ENCODE measurements at places on chromosomes 3 and 15.

DNA sequence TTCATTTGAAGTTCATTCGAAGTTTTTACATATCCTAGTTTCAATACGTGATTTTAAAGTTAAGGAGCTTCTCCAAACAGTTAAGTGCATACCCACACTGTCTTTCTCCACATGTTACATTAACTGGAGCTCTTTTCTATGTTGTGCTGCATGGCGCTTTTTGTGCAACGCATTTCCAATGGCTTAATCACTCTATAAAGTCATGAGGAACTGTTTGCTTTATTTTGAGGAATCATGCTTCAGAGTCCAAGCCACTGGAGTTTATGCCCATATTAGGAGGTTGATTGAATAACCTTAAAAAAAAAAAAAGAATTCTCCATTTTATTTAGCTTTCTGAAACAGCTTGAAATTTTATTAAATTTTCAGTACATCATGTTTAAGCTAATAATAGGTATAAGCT lies 109.4 kb upstream of the MBNL1 start:
- no peak for DNase-seq

DNA sequence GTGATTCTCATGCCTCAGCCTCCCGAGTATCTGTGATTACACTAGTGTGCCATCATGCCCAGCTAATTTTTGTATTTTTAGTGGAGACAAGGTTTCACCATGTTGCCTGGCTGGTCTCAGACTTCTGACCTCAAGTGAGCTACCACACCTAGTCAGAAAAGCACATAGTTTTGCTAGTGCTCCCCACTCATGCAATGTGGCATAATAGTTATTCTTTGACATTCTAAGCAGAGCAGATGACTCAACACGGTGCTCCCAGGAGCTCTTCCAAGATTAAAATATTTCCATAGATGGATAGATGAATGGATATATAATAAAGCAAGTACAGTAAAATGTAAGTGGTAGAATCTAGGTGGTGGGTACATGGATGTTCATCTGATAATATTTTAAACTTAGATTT lies 53.1 kb upstream of the GK5 start:
- no peak for DNase-seq

GRCh38 chr15:98813951-98814350 lies 165.6 kb downstream of the IGF1R start:
- DNase-seq = no peak

- no peak for DNase-seq
Observed at GRCh38 chr3:104750581-104750980, 616.1 kb upstream of the ALCAM start.

DNA sequence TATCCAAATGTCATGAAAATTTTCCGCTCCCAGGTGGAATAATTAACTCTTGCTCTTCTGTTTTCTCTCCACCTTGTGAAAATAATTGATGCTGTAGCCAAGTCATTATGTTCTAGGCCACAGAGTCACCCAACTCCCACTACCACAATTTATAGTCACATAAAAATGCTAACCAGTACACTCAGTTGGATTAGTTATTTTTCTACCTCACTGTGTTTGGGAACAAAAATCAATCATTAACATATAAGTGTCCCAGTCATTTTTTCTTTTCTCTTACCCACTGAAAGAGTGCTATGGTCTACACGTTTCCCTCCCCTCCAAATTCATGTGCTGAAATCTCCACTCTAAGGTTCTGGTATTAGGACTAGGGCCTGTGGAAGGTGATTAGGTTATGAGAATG lies 255.6 kb upstream of the LMCD1 start:
- DNase-seq = no peak

DNA sequence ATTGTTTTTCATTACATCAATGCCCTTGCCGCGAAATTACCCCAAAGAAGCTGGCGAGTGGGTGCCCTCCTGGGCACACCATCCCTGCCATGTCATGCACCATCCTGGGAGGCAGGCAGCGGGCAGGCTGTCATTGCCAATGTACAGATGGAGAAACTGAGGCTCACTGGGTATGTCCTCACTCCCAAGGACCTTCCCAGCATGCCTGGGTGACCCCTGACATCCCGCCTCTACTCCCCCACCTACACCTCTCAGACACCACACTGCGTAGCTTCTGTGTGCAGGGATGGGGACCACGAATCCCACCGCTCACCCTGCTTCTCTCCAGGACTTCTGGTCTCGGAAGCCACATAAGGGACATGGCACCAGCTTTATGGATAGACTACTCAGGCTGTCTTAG lies 41.0 kb upstream of the SLC41A3 start:
- no peak for DNase-seq

DNA sequence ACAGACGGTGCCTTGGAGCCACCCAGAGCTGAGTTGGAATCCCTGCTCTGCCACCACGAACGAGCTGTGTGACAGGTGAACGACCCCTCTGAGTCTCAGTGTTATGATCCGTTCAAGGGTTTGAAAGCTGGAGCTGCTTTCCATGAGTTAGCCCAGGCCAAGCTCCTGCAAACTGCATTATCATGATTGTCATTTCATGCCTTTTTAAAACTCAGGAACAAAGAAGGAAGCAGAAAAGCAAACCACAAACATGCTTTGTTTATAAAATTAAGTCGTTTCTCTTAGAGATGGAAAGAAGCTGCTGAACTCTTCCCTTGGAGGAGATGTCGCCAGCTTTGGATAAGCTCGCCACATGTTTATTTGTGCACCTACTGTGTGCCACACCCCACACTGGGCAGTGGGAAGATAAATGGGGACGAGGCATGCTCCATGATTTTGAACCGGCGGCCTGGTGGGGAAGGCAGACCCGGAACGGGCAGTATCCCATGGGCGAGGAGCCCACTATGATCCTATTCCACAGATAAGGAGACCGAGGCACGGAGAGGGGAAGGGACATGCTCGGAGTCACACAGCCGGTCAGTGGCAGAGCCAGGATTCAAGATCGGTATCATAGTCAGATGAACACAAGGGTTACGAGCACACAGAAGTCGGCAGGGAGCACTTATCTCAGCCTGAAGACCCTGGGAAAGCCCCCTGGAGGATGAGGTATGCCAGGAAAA lies 15.9 kb downstream of the HRH1 start:
- DNase-seq = no peak

DNA sequence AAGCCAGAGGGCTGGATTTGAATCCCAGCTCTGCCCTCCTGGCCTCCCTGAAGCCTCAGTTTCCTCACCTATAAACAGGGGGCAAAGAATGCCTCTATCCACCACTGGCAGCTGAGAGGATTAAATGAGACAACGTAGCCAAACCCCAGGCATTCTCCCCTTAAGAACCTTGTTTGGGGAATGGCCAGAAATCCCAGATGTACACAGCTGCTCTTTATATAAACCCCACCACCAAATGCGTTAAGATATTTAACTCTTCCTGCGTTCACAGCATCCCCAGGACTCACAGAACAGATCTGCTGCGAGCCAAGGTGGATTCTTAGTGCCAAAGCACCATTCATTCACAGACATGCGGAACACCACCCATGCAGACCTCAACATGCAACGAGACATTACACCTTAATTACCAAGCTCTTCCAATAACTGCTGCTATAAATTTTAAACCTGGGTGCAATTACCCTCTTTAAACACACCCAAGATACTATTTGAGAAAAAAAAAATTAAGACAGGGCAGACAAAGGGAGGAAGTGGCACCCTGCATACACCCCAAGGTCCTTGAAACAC lies 5.2 kb downstream of the TLE3 start:
- DNase-seq = no peak

DNA sequence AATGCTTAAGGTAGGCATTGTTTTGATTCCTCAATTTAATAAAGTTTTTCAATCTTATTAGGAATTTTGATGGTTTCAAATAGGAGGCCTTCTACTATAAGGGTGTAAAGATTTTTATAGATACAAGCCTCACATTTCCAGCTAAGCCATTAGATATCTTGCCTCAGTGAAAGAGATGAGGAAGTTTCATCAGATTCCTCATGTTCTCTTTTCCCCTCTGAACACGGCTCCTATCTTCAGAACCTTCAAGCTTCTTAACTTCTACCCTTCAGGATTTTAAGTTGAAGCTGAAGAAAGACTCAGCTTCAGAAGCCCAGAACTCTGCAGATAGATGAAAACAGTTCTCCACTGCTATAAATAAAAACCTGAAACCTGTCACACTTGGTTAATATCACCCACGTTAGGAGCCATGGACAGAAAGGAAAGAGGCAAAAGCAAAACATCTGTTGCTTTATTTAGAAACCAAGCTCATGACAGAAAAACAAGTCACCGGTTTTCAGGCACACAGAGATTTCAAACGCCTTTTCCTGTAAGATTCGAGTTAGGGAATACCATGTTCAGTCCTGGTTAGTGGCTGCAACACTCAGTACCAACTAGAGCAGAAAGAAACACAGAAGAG lies 82.2 kb upstream of the GOLGA8B start:
- no peak for DNase-seq

- no peak for DNase-seq
Observed at GRCh38 chr15:34436126-34436955, 1.3 kb downstream of the GOLGA8A start.

GRCh38 chr15:101054991-101055390 lies 135.8 kb downstream of the LRRK1 start:
- no peak for DNase-seq

- no peak for DNase-seq
Observed at GRCh38 chr3:126031981-126032471, 51.9 kb downstream of the SLC41A3 start.

GRCh38 chr3:54426381-54426780 lies 304.0 kb downstream of the CACNA2D3 start:
- no peak for DNase-seq

- DNase-seq = no peak
Observed at GRCh38 chr3:113981803-113982202, 34.0 kb downstream of the ZDHHC23 start.

- DNase-seq = no peak
Observed at GRCh38 chr15:68057034-68057433, 2.9 kb downstream of the PIAS1 start.

DNA sequence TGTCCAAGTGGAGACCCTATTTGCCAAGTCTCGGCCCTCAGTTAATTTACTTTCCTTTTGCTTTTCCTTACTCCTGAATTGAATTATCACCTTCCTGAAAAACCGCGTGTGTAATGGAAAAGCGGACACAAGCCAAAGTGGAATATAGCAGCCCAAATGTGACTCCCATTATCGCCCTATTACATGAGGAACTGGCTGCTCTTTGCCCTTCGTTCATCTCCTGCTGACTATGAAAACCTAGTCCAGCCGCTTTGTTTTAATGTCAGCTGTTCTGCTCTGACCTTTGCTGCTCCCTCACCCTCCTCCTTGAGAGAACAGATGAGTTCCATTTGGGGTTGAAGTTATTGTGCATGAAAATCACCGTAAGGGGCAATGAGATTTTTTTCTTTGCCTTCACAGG lies 632.7 kb upstream of the SUCLG2 start:
- no peak for DNase-seq

- DNase-seq = no peak
Observed at GRCh38 chr3:179842061-179842460, 189.2 kb downstream of the USP13 start.

GRCh38 chr3:41507336-41508062 lies 308.2 kb downstream of the CTNNB1 start:
- DNase-seq = no peak

- DNase-seq = no peak
Observed at GRCh38 chr3:60758831-60759230, 492.4 kb downstream of the FHIT start.

- no peak for DNase-seq
Observed at GRCh38 chr3:76266511-76266910, 481.2 kb upstream of the ZNF717 start.

DNA sequence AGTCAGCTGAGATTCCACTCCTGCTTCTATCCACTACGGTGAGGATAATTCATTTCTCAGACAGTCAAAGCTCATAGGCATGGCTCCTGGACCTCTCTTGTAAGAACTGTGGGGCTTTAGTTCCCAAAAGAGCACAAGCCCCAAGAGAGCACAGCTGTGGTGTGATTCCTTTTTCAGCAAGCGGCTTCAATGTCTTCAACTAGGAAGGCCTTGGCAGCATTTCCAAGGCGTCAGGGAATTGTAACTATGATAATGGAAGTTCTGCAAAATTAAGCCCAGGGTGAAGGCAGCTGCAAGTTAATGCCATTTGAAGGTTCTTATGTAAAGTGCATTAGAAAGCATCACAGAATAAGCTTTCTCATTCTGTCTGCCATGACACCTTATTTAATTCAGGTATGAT lies 657.1 kb downstream of the GRM7 start:
- no peak for DNase-seq

GRCh38 chr15:98923171-98923570 lies 84.4 kb downstream of the PGPEP1L start:
- no peak for DNase-seq

DNA sequence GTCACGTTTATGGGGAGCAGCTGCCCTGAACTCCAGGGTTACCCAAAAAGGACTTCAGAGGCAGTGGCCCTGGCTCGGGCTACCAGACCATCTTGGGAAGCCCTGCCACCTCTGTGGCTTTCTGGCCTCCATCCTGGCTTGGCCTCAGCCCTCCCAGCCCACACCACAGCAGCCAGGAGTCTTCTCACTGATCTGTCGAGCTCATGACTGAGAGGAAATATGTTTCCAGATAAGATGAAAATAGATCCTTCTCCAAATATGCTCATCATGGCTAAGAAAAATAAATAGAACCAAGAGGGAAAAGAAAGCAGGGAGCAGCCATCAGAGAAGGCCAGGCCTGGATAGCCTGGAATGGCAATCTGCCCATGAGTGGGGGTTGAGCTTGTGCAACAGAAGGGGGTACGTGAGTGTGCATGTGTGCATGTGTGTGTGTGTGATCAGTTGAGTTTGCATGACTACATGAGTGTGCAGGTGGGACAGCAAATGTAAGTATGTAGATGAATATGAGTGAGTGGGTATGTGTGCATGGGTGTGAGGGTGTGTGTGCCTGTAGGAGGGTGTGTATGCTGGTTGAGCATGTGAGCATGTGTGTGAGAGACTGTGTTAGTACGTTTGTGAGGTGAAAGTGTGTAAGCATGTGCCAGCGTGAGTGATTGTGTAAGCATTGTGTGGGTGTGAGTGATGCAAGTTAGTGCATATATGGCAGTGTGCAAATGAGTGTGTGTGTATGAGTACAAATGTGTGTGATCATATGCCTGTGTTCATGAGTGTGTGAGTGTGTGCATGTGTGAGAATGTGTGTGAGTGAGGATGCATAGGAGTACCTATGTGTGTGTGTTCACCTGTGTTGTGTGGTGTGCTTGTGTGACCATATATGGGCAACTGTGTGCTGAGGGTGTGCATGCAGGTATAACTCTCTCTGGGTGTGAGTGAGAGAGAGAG lies 9.9 kb upstream of the RFT1 start:
- no peak for DNase-seq

- DNase-seq = no peak
Observed at GRCh38 chr3:100978011-100978659, 15.1 kb downstream of the ABI3BP start.

All from activated T-cell treated with anti-CD3 and anti-CD28 coated beads for 1 hour (primary cell).